ENCODE measurements at places on chromosomes 3 and 15.
A peak's percentile ranks its signal among the peaks of the same experiment; 100 is the strongest.

DNA sequence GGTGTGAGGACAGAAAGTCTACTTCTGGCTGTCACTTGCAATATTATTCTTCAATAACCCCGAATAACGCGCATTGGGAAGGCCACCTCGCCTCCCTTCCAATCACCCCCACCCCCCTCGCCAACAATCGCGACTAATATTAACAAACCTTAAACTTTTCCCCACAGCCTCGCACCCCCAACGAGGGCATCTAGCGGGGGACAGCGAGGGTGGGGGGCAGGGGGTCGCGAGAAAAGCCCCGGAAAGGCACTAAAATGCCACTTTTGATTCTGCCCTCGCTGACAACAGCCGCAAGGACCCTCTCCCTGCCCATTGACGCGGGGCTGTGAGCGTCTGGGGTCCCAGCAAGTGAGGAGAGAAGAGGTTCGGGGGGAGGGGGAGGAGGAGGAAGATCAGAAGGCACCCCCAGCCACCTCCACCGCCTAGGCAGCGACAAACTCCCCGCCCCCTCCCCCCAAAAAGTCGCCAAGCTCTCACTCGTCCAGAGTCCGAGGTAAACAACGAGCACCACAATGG is 868 bp downstream of the SATB1 start:
- DNase-seq, result no peak

DNA sequence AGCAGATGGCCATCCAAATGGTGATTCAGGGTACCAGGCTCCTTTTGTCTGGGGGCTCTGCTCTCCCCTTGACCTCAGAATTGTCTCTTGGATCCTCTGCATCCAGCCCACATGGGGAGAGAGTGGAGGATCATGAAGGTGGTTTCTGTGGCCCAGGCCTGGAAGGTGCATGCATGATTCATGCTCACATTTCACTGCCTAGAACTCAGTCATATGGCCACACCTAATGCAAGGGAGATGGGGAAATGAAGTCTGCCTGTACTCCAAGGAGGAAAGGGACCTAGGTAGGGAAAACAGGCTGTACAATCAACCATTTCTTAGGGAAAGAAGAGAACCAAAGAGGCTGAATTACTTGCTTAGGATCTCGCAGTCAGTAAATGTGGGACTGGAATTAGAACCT is 15.1 kb downstream of the HRG start:
- DNase-seq, result no peak

- DNase-seq, result peak; percentile 23
Measured at GRCh38 chr15:43749690-43750345, 3.6 kb downstream of the PDIA3 start.

DNA sequence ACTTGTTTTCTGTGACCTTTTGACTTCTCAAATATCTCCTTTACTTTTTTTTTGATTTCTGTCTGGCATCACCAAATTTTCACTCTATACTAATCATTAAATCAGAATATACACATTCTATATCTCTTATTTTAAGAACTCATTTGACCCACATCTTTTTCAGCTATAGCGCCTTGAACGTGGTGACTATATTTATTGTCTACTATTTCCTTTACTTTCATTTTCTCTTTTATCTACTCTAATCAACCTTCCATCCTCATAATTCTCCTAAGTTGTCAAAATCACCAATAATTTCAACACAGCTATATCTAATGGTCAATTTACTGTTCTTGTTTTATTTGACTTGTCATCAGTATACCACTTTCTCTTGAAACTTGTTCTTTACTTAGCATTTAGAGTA is 119.0 kb upstream of the CBLB start:
- DNase-seq, result no peak

DNA sequence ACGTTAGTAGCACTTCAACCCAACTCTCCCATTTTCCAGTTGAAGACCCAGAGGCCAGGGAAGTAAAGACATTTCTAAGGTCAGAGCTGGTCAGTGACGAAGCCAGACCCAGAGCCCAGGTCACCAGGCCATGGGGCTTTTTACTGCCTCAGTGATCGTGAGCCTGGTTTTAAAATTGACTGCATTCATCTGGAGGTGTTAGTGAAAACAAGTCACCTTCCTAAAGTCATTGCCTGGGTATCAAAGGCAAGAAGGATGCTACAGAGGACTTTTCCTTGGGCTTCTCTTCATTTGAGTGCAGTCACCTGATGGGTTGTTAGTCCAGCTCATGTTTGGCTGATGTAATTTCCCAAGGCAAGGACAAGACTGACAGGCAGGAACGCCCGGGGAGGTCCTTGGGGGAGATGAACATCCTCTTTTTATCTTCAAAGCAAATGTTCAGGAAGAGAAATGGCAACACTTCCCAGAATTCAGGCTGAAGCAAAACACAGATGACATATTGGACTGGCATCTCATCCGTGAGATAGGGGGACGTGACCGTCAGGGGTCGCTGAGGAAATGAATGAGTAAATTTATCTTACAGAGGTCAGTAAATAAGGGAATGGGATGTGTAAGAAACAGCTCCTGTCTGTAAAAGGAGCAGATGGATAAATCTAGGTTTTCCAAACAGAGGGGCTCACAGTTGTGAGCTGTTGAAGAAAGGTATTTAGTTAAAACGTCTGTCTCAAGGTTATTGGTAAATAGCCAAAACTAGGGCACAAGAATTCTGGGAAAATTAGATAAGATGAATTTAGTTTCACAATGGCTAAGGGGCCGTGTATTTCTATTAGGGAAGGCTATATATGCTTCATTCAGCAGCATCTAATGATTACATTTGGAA is 201.2 kb downstream of the OPA1 start:
- no peak for DNase-seq

DNA sequence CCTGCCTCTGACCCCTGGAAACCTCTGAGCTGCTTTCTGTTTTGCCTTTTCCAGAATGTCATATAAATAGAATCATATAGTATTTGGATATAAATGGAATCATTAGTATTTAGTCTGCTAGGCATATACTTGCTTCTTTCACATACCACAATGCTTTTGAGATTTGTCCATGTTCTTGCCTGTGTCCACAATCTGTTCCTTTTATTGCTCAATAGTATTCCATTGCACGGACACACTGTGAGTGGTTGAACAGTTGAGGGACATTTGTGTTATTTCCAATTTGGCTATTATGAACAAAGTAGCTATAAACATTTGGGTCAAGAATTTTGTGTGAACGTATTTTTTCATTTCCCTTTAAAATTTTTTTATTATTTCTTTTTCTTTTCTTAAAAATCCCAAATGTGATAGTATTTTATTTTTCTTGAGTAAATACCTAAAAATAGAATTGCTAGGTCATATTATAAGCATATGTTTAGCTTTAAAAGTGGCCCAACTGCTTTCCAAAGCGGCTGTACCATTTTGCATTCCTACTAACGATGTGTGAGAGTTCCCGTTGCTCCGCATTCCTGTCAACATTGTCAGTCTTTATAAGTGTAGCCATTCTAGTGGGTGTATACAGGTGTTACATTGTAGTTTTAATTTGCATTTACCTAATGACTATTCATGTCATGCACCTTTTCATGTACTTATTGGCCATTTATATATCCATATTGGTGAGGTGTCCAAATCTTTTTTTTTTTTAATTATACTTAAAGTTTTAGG is 26.5 kb downstream of the WDR53 start:
- DNase-seq, result no peak

- DNase-seq, result no peak
Measured at GRCh38 chr15:58466566-58466965, 34.8 kb downstream of the LIPC start.

DNA sequence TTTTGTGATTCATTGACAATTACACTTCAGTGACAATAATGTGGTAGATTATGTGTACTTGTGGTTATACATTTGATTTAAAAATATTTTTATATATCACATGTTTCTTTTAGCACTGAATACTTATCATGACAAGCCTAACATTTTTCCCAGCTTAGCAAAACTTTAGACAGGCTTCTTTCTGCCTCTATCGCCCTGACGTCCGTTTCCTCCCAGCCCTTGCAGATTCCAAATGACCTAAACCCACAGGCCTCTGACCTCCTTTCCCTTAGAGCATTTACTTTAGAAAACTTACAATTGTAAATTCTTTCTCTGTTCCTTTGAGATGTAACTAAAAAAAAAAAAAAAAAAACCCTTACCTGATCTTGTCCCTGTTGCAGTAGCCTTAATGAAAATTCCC is 326.1 kb downstream of the UNC13C start:
- no peak for DNase-seq

DNA sequence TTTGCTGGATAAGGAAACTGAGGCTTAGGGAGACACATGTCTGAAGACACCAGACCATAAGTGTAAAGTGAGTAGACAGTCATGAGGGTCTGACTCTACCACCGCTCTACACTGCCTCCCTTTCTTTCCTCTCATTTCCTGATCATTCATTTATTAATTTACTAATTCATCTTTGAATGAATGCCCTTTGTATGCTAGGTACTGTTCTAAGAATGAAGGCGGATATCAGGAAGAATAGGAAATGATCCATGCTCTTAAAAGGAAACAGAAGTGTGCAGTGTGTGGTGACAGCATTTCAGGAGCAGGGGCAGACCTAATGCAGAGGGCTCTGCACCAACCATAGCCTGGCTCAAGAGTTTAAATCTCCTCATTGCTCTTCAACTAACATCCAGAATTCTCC is 31.8 kb upstream of the PSMD6 start:
- DNase-seq, result no peak

- DNase-seq, result no peak
Measured at GRCh38 chr3:197737319-197737649, 580 bp upstream of the RUBCN start.

GRCh38 chr3:188415196-188415595 is 261.2 kb downstream of the LPP start:
- DNase-seq, result no peak

DNA sequence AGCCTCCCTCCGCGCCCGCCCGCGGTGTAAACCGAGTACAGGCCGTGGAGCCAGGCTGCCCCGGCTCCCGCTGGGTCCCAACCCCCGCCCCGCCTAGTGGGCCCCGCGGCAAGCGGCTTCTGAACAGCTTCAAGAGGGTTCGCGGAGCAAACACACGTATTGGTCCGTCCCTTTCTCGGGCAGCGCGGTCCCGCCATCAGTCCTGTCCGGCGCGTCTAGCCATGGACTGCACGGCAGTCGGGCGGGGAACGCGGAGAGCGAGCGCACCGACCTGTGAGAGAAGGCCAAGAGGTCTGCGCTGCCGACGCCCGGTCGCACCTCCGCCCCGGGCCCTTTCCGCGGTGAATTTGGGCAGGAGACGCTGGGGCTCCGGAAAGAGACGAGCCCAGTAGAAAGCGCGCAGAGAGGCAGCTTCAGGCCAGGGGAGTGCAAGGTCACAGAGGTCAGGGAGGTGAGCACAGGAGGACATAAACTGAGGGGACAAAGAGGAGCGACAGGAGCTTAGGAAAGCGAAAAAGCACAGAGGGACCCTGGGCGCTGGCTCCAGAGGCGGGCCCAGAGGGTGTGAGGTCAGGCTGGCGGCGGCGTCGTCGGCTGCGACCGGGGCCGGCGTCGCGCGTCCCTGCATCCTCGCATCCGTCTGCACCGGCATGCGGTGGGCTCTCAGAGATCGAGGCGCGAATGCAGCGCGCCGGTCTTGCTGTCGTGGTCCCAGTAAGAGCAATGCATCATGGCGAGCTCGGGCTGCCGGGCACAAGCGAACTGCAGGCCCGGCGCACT is 1.8 kb downstream of the FOXL2 start:
- no peak for DNase-seq

- no peak for DNase-seq
Measured at GRCh38 chr15:38557921-38558320, 6.7 kb downstream of the RASGRP1 start.

- DNase-seq, result no peak
Measured at GRCh38 chr15:51133140-51133765, 38.5 kb upstream of the TNFAIP8L3 start.

- no peak for DNase-seq
Measured at GRCh38 chr3:50258029-50258680, 10.8 kb upstream of the SEMA3B start.

DNA sequence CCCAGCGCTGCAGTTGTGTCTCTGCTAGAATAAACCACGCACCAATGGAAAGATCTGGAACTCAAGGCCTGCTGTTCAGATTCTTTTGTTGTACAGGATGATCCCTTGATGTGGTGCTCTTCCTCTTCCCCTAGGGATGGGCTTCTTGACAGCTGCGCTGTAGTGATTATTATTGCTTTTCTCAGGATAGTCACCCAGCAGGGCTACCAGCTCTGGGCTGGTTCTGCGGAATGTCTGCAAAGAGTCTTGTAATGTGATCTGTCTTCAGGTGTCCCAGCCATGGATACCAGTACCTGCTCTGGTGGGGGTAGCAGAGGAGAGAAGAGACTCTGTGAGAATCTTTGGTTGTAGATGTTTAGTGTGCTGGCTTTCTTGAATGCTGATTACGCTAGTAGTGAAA is 974.2 kb downstream of the NSUN3 start:
- no peak for DNase-seq

DNA sequence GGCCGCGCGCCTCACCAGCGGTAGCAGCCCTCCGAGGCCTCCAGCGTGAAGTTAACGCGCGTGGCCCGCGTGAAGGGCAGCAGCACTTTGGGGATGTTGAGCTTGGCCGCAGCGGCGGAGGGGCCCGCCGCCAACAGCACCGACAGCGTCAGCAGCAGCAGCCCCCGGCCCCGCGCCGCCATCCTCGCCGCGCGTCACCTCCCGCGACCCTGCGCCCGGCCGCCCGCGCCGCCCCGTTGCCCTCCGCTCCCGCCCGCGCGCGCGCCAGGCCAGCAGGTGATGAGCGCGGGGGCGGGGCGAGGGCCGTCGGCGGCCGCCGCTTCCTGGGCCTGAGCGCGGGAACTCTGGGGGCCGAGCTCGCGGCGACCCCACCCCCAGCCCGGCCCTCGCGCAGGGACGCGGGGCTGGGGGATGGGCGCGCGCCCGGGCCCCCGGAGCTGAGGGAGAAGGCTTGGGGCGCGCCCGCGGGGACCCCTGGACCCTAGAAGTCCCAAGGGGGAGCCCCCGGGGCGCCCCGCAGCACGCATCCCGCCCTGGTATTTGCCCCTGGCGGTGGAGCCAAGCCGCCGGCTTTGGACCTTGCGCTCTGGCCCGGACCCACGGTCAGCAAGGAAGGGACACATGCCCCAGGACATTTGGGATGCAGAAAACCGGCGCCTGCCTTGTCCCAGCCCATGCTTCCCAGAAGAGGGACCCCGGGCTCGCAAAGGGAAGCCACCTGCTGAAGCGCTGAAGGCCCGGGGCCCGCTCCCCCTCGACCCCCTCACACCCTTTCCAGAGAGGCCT is at the start of gene NUP210:
NUP210 (minus strand) TSS at position 278 of the 786 bp plus-strand sequence; CDS start at position 182, 96 bp downstream.
- DNase-seq, result peak; percentile 49

DNA sequence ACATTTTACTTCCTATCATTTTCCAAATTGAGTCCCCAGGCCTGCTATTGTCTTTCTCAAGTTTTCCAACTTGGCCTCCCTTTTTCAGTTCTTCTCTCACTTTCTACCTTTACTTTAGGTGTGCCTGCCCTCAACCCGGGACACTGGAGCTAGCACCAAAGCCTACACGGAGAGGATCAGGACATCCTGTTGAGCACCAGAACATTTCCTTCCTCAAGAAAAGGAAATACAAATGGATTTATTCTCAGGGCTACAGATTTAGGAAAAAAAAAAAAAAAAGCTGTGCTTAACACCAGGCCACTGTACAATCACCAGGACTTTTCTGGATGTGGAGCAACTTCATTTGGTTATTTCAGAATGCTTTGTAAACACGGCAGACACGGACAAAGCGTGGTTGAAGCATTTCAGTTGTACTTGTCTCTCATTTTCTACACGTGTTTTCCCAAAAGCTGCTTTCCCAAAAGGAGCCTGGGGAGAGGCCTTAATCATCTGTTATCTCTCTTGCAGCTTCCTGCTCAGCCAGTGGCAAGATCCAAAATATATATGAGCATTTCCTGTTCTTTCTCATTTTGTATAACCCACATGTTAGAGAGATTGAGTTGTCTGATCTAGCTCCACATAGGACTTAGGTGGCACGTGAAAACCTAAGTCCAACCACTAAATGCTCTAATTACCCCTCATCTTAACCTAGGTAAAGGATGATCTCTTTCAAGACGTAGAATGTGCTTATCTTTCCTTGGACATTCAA is 15.5 kb upstream of the ATP1B3 start:
- DNase-seq, result no peak

- DNase-seq, result no peak
Measured at GRCh38 chr3:161549261-161549660, 52.7 kb downstream of the OTOL1 start.

Data from T-helper 17 cell (primary cell).